ENCODE measurements at places on chromosomes 1 and 21.

DNA sequence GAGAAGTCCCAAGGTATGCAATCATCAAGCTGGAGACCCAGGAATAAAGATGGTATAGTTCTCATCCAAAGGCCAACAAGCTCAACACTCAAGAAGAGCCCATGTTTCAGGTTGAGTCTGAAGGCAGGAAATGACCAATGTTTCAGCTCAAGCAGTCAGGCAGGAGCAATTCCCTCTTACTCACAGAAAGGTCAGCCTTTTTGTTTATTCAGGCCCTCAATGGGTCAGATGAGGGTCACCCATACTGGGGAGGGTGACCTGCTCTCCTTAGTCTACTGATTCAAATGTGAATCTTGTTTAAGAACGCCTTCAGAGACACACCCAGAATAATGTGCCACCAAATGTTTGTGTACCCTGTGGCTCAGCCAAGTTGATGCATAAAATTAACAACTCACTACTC, 262.4 kb downstream of the USP25 start:
- no peak for DNase-seq

- DNase-seq = no peak
These were observed 858.3 kb upstream of the TMPRSS15 start for GRCh38 chr21:19261731-19262376.

DNA sequence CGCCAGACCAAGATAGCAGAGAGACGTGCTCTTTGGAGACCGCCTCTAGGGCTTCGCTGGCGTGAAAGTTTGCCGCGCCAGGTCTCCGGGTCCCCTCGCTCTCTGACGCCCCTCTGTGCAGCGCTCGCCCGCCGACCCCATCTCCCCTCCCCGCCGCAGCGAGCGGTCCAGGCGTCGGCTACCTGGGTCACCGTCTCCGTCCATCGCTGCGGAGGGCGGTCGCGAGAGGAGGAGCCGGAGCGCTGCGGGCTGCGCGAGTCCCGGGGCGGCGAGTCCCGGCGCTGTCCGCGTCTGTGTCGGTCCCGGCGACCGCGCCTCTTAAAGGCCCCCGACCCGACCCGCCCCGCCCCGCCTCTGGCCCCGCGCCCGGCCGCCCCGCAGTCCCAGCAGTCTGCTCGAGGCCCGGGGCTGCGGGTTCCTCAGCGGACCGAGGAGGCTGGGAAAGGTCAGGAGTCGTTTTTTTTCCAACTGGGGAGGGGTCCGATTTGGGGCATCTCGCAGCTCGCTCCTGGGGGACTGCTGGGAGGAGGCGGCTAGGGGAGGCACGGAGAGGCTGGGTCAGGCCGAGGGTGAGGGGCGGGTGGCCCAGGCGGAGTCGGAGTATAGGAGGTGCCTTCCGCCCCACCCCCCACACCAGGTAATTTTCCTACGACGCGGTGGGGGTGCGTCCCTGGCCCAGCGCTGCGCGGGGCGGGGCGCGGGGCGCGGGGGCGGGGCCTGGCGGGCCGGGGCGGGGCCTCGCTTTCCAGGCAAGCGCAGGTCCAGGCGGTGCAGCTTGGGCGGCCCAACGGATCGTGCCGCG, at the start of the genes FBXO2 and FBXO44:
Gene FBXO2 (minus strand): TSS at position 293 of the 802 bp plus-strand sequence. CDS start 89 bp downstream, at position 204.
Gene FBXO44 (plus strand): TSS at position 741 of the 802 bp plus-strand sequence. CDS start 959 bp downstream, outside the sequence.
- no peak for DNase-seq

DNA sequence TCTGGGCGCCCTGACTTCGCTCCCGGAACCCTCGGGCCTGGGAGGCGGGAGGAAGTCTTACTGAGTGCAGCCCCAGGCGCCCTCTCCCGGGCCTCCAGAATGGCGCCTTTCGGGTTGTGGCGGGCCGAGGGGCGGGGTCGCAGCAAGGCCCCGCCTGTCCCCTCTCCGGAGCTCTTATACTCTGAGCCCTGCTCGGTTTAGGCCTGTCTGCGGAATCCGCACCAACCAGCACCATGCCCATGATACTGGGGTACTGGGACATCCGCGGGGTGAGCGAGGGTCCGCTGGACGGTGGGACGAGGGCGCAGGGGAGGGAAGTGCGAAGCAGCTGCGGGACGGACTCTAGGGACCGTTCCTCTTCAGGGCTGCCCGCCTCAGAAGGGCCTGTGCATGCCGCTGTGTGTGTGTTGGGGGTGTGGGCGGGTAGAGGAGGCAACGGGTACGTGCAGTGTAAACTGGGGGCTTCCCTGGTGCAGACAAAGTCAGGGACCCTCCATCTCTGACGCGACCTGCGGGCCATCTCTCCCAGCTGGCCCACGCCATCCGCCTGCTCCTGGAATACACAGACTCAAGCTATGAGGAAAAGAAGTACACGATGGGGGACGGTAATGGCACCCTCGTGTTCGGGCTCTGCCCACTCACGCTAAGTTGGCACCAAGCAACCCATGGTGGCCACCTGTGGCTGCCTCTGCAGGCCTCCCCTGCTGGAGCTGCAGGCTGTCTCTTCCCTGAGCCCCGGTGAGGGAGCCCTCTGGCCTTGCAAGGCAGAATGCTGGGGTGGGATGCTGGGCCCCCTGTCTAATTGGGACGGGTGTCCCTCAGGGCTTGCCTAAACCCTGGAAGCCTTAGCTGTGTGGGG, at the start of gene GSTM1:
Gene GSTM1 (plus strand): TSS at position 177 of the 859 bp plus-strand sequence. CDS start 57 bp downstream, at position 234.
- no peak for DNase-seq
